ENCODE measurements at places on chromosomes 5 and 9.

GRCh38 chr9:128505414-128505765, 871 bp downstream of the GLE1 start:
- DNase-seq: no peak

- DNase-seq: no peak
Measured at GRCh38 chr5:151148583-151148982, 9.0 kb downstream of the ANXA6 start.

DNA sequence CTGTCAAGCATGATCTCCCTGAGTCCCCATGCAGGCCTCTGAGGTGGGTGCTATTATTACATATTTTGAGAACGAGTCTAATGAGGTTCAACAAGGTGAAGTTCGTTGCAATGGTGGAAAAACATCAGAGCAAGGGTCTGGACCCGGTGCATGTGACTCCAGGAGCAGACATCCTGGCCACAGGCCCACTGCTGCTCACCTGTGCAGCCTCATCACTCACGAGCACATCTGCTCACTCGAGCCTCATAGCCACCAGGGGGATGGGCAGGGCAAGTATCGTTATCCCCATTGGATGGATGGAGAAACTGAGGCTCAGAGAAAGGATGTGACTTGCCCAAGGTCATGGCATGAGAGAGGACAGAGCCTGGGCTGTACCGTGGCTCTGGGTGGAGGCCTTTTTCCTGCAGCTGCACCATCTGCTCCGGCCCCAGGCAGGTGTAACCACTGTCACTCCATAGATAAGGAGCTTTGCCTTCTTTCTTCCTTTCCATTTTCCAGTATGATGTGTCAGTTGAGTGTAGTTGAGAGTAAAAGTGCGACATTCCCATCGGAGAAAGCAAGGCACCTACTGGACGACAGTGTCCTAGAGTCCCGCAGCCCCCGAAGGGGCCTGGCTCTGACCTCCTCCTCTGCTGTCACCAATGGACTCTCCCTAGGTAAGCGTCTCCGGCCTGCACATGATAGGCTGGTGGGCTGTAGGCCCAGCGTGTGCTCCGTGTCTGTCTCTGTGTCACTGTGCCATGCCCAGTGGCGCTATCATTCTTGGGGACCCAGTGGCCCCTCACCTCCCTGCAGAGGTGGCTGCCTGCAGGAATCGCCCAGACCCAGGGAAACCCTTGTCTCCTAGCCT, 68.4 kb upstream of the GARNL3 start:
- DNase-seq: no peak

GRCh38 chr9:98564714-98565113, 144.0 kb downstream of the GABBR2 start:
- no peak for DNase-seq

DNA sequence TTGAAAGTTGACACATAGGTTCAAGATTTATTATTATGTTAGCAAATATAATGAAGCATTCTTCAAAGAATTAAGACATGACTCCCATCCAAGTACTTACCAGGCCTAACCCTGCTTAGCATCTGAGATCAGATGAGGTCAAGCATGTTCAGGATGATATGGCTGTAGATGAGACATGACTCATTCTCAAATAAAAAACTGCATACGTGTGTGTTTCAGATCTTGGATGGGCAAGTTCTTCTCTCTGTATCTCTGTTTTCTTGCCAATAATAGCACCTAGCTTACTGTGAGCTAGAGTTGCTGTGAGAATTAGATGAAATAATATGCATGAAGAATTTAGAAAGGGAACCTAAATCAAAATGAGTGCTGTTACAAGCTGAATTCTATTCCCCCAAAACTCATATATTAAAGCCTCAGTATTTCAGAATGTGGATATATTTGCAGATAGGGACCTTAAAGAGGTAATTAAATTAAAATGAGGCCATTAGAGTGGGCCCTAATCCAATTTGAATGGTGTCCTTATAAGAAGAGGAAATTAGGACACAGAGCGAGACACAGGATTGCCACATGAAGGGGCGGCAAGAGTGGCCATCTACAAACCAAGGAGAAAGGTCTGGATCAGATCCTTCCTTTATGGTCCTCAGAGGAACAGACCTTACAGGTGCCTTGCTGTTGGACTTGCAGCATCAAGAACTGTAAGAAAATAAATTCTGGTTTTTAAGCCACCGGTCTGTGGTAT, 146.2 kb downstream of the MARCHF11 start:
- DNase-seq: no peak

- no peak for DNase-seq
Measured at GRCh38 chr5:145350513-145350912, 484.6 kb downstream of the PRELID2 start.

DNA sequence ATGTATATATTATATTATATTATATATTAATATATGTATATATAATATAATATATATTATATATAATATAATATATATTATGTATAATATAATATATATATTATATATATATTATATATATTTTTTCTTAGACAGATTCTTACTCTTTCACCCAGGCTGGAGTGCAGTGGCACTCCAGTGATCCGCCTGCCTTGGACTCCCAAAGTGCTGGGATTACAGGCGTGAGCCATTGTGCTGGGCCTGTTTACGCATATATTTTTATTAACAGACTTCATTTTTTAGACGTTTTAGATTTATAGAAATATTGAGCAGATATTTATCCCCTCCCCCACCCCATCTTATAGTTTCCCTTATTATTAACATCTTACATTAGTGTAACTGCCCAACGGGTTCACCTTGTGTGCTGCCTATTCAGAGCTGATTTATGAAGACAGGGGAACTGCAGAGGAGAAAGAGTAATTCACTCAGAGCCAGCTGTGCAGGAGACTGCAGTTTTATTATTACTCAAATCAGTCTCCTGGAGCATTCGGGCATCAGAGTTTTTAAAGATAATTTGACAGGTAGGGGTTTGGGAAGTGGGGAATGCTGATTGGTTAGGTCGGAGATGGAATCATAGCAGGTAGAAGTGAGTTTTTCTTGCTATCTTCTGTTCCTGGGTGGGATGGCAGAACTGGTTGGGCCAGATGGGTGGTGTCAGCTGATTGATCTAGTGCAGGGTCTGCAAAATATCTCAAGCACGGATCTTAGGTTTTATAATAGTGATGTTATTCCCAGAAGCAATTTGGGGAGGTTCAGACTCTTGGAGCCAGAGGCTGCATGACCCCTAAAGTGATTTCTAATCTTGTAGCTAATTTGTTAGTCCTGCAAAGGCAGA, 93.4 kb downstream of the UNC13B start:
- no peak for DNase-seq

Data from suprapubic skin (tissue), 4 donors.